ENCODE measurements at places on chromosomes 7 and 10. TPM values are rescaled to one million over a fixed set of nuclear protein-coding genes. Genes with fewer than 3 reads are reported as not detected.
A peak's percentile ranks its signal among the peaks of the same experiment; 100 is the strongest.

DNA sequence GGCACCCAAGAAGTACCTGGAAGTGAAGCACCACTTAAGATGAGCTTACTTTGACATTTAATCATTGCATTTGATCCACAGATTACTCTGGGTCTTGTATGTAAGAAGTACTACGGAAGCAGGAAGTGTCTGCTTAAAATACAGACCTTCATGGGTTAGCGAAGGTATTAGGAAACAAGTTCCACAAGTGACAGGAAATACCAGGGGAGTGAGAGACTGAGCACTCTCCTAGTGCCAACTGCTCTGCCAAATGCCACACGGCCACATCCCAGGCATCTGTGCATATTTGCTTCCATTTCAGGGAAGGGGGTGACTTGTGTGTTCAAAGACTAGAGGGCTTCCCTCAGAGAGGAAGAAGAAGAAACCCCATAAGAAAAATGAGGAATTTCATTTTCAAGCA lies 57.2 kb upstream of the ANK3 start:
- no peaks in the 10 kb centered on the region for H3K27me3 ChIP-seq
- no peak for DNase-seq
- H3K36me3 ChIP-seq: no peaks in the 10 kb centered on the region
- no peak overlapping the region for H3K27ac ChIP-seq
- H3K4me1 ChIP-seq: peaks cover 4% of the 10 kb centered on the region

DNA sequence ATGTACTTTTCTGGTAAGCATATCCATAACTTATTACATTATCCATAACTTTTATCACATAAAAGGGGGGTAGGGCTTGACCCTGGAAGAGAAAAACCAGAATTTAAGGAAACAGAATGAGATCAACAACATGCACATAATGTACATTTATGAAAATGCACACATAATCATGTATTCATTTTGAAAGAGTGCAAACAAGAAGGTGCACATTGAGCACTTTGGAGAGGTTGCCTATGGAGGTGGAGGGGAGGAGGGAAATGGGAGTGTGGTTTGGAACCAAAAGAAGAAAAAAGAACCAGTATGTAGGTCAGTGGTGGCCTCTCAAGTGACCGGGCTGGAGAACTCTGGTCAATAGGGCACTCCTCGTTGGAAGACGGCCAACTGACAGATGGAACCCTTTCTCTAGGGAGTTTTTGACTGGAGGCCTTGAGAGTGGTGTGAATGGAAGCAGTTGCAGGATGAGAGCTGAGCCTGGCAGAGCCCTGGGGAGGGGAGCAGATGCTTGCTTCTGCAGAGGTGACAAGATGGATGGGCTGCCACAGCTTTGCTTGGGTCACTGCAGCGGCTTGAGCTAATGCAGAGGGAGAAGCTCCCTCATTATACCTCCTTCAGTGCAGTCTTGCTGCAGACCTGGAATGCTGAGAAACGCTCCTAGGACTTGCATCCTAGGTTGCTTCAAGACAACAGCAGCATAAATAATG lies 192.7 kb downstream of the SEC23IP start:
- no peak overlapping the region for H3K27ac ChIP-seq
- no peaks in the 10 kb centered on the region for H3K36me3 ChIP-seq
- H3K4me3 ChIP-seq: no peak overlapping the region
- H3K4me1 ChIP-seq: no peaks in the 10 kb centered on the region
- peaks cover 10% of the 10 kb centered on the region for H3K27me3 ChIP-seq

DNA sequence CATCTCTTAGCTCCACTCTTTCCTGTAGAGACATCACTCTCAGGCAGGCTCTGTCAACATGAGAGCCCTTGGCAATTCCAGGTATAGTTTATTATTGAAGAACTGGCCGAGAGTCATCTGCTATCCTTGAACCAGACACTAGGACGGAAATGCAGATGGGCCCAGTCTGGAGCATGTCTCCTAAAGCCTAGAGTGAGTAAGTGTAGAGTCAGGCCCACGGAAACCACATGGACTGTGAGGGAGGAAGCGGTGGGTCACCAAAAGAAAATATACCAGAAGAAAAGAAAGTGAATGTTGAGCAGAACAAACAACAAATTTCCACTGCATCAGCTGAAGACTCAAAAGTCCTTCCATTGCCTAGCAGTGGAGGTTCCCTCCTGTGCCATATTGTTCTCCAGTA lies 15.7 kb upstream of the RELN start:
- H3K4me3 ChIP-seq: no peak overlapping the region
- H3K36me3 ChIP-seq: no peaks in the 10 kb centered on the region
- no peak for DNase-seq
- no peaks in the 10 kb centered on the region for H3K4me1 ChIP-seq
- H3K27ac ChIP-seq: no peak overlapping the region
- peaks cover 7% of the 10 kb centered on the region for H3K27me3 ChIP-seq

DNA sequence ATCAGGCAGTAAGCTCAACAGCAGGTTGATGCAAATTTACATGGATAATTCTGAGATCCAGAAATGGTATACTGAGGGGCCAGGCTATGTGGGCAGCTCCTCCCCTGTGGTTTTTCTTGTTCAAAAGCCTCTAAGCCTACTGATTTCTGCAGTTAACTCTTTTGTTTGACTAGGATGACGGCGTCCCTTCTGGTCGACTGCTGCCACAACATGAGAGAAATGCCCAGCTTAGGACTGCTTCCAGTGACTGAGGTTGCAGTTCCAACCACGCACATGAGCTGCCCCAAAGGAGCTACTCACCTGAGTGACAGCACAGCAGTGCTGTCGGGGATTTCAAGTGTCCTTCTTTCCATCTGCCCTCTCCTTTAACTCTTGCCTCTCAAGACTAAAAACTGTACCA lies 973.0 kb upstream of the GHITM start:
- DNase-seq: no peak
- no peak overlapping the region for H3K27ac ChIP-seq
- H3K4me1 ChIP-seq: no peaks in the 10 kb centered on the region
- no peaks in the 10 kb centered on the region for H3K27me3 ChIP-seq
- H3K36me3 ChIP-seq: no peaks in the 10 kb centered on the region

GRCh38 chr10:119281581-119282071 lies 74.3 kb downstream of the GRK5 start:
- no peak for DNase-seq
- no peak overlapping the region for H3K4me3 ChIP-seq
- no peak overlapping the region for H3K27ac ChIP-seq
- H3K36me3 ChIP-seq: no peaks in the 10 kb centered on the region
- H3K4me1 ChIP-seq: peaks cover 45% of the 10 kb centered on the region
- no peaks in the 10 kb centered on the region for H3K27me3 ChIP-seq

DNA sequence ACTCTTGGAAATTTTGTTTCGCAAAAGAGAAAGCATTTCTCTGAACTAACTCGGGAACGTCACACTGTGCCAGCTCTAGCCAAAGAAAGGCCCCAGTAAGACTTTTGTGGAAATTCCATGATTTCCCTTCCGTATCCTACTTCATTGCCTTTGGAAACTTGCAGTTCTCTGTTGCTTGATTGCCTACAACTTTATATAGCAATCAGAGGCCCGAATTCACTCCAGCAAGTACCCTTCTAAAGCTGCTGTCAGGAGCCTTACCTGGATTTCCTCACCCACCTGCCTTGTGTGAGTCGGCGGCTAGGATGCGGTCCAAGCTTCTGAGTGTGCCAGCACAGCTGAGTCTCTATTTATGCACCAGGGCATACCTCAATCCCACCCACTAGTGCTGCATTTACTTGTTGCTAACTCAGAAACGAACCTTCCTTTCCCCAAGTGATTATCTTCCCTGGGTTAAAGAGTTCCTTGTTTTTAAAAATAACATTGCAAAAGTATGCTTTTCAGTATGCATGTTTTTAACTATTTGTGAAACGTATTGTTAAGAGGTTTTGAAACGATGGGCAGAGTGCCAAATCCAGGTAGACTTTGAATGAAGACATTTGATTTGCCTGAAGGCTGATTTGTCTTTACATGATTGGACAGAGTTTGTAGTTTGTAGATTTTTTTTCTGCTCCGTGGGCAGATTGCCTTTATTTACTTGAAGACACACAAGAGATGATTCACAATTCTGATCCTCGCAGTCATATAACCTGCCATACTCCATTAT lies at the start of gene AGR2:
TSS of gene AGR2 (minus strand) at position 326 of the 766 bp plus-strand sequence. CDS start 3,203 bp downstream, outside the sequence.
- H3K4me1 ChIP-seq: no peaks in the 10 kb centered on the region
- DNase-seq: no peak
- no peak within 1 kb of the TSS for H3K4me3 ChIP-seq
- H3K27me3 ChIP-seq: peaks cover 30% of the 10 kb centered on the region

TDRD1 gene
- total RNA-seq: 0.05 TPM

DNA sequence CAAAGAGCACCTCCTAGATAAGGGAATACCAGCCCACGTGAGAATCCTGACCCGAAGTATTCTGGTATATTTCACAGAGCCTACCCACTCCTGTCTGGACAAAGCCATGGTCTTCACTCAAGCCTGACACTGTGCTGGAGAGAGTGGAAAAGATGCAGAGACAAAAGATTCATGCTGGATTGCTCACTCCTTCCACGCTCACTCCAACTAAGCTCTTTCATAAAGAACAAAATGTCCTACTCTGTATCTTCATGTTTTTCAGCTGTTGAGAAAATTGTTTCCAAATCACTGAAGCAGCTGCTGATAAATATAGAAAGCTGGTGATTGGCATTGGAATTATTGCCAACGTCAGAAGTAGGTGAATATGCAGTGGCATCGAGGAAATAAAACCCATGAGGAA lies 106.0 kb downstream of the ABLIM1 start:
- no peaks in the 10 kb centered on the region for H3K36me3 ChIP-seq
- H3K27me3 ChIP-seq: no peaks in the 10 kb centered on the region
- no peak for DNase-seq

DNA sequence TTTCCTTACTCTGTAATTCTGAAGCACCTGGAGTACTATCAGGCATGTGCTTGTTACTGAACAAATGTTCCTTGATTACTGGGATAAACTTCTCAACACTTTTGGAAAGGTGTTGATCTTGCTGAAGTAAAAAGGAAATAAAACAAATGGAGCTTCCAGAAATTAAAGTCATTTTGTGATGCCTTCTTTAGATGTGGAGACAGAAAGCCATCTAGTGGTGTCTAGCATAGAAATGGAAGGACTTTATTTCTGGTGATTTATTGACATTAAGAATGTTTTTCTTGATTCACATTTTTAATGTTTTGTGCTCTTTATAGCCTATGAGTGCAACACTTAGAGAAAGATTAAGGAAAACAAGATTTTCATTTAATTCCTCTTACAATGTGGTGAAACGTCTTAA lies 1.4 kb downstream of the SFR1 start:
- no peak for DNase-seq
- H3K4me1 ChIP-seq: peaks cover 33% of the 10 kb centered on the region
- peak overlapping the region; percentile 82 for H3K4me3 ChIP-seq
- H3K27ac ChIP-seq: peak overlapping the region; percentile 45
- H3K36me3 ChIP-seq: peaks cover 16% of the 10 kb centered on the region
- H3K27me3 ChIP-seq: no peaks in the 10 kb centered on the region

GRCh38 chr7:2412587-2413201 lies 9.3 kb downstream of the CHST12 start:
- H3K27me3 ChIP-seq: no peaks in the 10 kb centered on the region
- peaks cover 53% of the 10 kb centered on the region for H3K36me3 ChIP-seq
- H3K4me3 ChIP-seq: no peak overlapping the region
- H3K4me1 ChIP-seq: peaks cover 75% of the 10 kb centered on the region
- no peak for DNase-seq

DNA sequence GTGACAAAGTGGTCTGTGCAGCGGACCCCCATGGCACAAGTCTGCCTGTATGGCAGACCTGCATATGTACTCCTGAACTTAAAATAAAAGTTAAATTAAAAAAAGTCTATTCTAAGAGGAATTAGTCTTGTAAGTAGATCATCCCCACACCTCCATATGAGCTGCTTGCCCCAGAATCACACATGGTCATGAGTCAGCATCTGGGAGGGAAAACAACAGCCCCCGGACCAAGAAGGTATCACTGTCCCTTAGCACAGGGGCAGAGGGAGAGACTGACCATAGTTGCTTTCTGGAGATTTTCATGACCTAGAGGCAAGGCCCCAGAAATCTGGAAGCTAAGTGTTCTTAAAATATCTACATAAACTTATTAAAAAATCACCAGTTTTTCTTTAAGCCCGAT lies 86.6 kb upstream of the PDK4 start:
- H3K27me3 ChIP-seq: no peaks in the 10 kb centered on the region
- no peak overlapping the region for H3K4me3 ChIP-seq
- no peak overlapping the region for H3K27ac ChIP-seq
- no peaks in the 10 kb centered on the region for H3K36me3 ChIP-seq
- no peaks in the 10 kb centered on the region for H3K4me1 ChIP-seq

FGL2 gene
- total RNA-seq: 9.9 TPM

WDFY4 gene
- total RNA-seq: 0.06 TPM

DNA sequence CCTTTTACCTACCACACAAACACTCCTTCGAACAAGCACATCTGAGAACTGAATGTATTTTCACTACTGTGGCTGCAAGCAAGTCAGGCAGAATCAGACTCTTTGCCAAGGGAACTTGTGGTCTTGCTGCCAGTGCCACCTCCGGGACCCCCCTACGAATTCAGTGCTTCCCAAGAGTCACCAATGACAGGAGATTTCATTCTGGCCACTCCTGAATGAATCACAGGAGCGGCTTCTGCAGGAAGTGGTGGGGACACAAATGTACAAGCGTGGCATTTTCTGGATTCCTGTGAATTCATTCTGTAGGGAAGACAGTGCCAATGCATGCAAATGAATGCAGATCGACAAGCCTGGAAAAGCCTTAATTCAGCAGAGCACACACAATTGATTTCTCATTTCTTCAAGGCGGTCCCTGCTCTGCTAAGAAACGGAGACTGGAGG lies 161.2 kb downstream of the CAMK1D start:
- peaks cover 40% of the 10 kb centered on the region for H3K4me1 ChIP-seq
- DNase-seq: peak; percentile 11
- no peak overlapping the region for H3K27ac ChIP-seq
- no peaks in the 10 kb centered on the region for H3K36me3 ChIP-seq
- H3K27me3 ChIP-seq: no peaks in the 10 kb centered on the region

HOXA9 gene
- not detected for total RNA-seq

ENTPD1 gene
- total RNA-seq: 150 TPM

- no peaks in the 10 kb centered on the region for H3K27me3 ChIP-seq
- H3K4me1 ChIP-seq: peaks cover 64% of the 10 kb centered on the region
- peak overlapping the region; percentile 99 for H3K4me3 ChIP-seq
- peaks cover 66% of the 10 kb centered on the region for H3K36me3 ChIP-seq
- no peak for DNase-seq
Observed at GRCh38 chr7:44981035-44981706, 2.4 kb upstream of the MYO1G start.

SPDYE16 gene
- 0.52 TPM for total RNA-seq

DNA sequence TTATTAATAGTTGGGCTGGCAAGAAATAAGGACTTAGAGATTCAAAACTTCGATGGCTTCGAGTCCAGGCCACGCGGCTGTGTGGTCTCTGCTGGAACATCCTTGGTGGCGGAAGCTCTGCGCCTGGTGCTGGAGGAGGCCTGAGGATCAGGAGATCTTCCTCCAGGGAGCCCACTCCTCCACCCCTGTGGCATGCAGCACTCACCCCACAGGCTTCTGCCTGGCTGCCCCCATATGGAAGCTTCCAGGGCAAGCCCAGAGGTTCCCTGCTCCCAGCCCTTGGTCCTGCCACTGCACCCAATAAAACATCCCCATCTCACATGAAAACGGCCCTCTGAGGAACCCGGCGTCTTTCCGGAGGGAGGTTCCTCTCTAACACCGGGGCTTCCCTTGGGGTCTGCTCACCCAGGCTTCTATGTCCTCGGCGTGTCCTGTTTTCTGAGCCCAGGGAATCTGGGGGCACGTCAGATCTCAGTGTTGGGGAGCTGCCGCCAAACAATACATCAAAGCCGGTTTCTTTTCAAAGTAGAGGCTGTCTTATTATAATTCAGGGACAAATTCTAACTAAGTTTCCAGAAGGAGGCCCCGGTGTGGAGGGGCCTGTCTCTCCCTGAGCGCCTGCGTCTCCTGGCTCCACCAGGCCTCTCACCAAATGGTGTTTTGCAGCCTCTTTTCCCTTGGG lies 32.4 kb downstream of the CALML3 start:
- H3K4me1 ChIP-seq: peaks cover 10% of the 10 kb centered on the region
- peaks cover 23% of the 10 kb centered on the region for H3K27me3 ChIP-seq
- DNase-seq: no peak

IGFBP1 gene
- total RNA-seq: not detected
